ENCODE measurements at places on chromosomes 4 and X.

GRCh38 chr4:90099812-90100211 is 27.4 kb upstream of the CCSER1 start:
- no peak for DNase-seq

DNA sequence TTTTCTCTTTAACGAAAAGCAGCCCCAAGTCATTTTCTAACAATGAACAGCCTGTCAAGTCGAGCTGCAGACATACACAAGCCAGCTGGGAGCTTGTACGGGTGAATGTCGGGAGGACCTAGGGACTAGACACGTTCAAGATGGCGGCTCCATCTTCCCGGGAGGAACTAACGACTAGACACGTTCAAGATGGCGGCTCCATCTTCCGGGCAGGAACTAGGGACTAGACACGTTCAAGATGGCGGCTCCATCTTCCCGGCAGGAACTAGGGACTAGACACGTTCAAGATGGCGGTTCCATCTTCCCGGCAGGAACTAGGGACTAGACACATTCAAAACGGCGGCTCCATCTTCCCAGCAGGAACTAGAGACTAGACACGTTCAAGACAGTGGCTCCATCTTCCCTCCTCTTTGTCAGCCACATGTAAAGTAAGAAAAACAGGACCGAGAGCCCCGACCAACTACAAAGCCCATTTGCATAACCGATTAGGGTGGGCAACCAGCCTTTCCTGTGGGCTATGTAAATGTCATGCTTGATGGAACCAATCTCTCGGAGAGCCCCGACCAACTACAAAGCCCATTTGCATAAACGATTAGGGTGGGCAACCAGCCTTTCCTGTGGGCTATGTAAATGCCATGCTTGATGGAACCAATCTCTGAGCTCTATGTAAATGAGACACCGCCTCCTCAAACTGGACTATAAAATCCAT is 175.5 kb downstream of the DHRSX start:
- no peak for DNase-seq

GRCh38 chr4:109026588-109026987 is 263.7 kb upstream of the ETNPPL start:
- no peak for DNase-seq

DNA sequence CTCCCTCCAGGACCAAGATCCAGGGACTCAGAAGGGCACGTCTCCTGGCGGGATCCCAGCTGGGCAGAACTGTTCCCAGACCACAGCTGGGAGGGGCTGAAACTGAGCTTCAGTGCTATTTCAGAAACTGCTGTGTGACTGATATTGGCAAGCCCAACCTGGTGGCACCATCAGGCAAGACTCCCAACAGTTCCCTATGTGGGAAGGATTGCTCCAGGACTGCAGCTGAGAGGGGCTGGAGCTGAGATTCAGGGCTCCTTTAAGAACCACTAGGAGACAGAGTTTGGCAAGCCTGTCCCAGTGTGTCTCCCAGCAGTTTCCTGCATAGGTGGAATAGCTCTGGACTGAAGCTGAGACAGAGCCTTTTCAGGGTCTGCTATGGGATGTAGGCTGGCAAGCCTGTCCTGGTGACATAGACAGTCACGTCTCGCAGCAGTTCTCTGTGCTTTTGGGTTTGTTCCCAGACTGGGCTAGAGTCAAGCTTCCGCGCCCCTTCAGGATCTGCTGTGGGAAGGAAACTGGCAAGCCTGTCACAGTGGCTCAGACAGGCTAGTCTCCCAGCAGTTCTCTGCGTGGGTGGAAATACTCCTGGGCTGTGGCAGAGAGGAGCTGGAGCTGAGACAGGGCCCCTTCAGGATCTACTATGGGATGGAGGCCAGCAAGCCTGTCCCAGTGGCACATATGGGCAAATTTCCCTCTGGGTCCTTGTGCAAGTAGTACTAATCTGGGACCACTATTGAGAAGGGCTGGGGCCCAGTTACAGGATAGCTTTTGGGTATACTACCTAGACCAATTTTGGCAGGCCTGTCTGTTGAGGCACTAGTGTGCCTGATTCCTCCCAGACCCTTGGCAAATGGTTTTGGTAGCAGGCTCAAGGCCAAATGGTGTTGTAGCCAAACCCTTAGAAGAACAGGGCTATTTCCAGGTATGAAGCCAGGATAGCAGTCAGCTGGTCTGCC is 20.2 kb upstream of the MED14 start:
- no peak for DNase-seq

- no peak for DNase-seq
Observed at GRCh38 chrX:150463566-150463965, 100.4 kb downstream of the MAMLD1 start.

DNA sequence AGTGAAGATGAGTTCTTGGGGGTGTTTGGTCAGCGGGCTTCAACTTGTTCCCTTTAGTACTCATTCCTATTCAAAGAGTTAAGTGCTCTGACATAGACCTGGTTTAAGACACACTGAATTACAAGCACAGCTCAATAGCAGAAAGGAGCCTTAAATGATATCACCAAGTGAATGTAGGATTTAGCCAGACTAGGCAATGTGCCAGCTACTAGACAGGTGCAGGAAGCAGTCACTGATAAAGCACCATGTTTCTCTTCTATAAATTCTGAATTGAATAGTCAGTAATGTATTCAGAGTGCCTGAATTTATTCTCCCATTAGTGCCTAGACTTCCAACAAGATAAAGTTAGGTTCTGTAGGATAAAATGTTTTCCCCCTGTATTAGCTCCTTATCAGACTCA is 63.6 kb downstream of the ASB9 start:
- no peak for DNase-seq

GRCh38 chr4:114287079-114287696 is 307.7 kb upstream of the ARSJ start:
- no peak for DNase-seq
